ENCODE measurements at places on chromosomes 2 and 18.

- peak; percentile 82 for DNase-seq
Measured at GRCh38 chr2:214076527-214076926, 334.3 kb upstream of the VWC2L start.

DNA sequence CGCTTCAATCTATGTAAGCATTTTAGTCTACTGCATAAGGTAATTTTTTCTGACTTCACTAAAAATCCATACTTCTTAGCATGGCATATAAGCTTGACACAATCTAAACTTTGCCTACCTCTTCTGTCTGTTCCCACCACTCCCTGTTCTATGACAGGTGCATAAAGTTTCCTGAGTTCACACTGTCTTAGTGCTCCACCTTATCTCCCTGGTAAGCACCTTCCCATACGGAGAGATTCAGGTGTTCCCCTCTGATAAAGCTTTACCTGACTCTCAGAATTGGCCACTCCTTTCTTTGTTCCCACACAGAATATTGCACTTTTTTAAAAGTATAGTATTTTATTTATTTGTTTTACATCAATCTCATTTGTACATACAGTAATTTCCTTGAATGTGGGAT is 16.8 kb upstream of the ITGA4 start:
- no peak for DNase-seq

DNA sequence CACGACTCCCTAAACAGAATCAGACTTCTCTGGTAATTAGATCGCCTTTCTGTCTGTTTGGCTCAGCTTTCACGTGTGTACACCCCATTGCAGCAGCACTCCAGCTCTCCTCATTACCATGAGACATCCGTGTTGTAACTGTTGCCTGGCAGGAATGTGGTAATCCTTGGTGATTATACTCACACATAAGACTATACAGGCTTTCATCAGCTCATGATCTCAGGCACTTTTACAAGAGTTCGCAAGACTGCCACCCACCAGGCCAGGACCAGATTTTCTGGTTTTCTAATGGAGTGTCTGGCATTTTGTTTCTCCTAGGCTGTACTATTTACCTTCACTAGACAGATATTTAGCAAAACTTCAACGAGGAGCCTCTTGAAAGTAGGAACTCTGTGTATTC is 50.2 kb downstream of the ACVR1 start:
- no peak for DNase-seq

DNA sequence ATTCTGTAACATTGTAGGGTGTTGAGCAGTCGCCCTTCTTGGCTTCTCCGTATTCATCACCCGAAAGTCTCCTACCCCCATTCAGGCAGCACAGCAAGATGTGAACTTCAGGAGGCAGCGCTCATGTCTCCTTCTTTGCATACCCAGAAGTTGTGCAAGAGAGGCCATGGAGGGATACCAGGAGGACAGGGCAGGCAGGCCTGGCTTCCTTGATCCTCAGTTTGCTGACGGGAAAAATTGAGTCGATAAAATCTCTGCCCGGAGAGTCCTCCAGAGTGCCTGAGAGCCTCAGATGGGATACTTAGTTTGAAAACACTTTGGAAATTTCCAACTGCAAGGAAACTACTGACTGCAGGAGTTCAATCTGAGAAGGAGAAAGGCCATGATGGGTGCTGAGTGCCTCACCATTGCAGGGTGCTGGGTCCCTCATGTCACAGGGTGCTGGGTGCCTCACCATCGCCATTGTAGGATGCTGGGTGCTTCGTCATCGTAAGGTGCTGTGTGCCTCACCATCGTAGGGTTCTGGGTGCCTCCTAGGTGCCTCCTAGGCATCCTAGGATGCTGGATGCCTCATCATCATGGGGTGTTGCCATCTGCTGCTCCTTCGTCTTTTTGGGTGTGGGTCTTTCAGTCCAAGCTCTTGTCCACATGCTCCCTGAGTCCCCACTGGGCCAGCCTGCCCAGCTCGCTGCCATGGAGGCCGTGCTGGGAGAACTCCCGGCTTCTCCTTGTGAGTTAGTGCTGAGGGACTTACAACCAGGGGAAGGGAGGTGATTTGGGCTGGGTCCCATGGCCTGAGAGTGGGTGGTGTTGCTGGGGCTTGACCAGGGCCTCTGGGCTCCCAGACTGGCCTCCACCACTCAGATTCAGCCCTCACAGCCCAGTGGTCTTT is 162.4 kb downstream of the DDX1 start:
- DNase-seq = no peak

DNA sequence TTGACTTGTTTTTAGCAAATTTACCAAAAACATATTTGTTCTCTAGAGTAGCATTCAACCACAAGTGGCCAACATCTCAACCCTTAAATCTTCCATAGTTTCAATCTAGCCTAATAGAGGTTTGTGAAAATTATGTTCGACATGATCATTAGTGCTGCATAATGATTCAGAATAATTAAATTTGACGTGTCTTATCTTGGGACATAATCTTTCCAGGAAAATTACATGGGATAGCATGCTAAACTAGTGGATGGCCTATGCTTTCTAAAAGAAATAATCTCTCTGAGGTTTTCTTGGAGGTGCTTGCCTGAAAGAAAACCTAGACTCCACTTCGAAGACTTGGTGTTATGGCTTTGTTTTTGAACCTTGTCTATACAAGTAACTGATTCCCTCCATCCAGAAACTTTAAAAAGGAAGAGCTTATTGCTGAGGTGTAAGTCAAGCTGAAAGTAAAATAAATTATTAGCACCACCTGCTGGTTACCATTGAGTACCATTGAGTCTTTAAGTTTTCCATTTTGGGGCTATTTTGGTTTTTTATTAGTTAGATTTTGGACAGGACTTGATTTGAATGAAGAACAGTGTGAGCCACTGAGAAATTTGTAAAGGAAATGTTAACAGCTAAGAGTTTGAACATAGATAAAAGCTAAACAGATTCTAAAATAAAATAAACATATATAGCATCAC is 32.7 kb downstream of the COX7A2L start:
- peak; percentile 25 for DNase-seq

DNA sequence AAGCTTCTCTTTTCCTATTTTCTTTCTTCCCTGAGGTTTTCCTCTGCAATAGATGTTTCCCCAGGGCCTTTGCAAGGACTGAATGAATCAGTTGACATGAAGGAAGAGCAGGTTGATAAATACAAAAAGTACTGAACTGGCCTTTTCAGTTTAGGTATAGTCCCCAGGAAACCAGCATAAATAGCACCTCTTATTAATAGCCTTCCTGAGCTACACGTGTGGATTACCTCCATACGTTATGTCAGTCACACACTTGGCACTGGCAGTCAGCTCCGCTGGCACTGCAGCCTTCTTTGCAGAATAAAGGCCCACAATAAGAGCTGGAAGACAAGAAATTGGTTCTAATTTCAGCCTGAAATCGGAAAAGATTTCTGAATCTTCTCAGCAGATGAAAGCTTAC is 60.7 kb downstream of the KCTD18 start:
- no peak for DNase-seq

GRCh38 chr18:27797484-27797883 is 379.4 kb downstream of the CDH2 start:
- DNase-seq = no peak

- DNase-seq = no peak
Measured at GRCh38 chr2:10172033-10172871, 49.7 kb downstream of the RRM2 start.

DNA sequence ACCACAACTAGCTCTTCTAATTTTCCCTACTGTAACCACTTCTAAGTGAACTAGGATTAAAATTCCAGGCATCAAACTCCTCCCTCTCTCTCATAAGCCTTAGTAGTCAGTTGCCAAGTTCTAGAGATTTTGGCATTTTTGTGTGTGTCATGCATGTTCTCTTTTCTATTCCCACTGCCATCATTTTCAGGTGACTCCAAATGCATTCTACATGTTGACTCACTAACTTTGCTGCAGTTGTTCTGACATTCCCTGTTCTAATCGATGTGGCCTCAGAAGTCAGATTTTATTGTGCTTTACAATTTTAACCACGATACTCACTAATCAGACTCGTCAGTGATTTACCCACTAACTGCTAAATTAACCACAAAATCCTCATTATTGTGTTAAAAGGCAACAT is 13.3 kb downstream of the DSC1 start:
- no peak for DNase-seq

- DNase-seq = no peak
Measured at GRCh38 chr2:45070113-45070652, 60.9 kb upstream of the SIX2 start.

DNA sequence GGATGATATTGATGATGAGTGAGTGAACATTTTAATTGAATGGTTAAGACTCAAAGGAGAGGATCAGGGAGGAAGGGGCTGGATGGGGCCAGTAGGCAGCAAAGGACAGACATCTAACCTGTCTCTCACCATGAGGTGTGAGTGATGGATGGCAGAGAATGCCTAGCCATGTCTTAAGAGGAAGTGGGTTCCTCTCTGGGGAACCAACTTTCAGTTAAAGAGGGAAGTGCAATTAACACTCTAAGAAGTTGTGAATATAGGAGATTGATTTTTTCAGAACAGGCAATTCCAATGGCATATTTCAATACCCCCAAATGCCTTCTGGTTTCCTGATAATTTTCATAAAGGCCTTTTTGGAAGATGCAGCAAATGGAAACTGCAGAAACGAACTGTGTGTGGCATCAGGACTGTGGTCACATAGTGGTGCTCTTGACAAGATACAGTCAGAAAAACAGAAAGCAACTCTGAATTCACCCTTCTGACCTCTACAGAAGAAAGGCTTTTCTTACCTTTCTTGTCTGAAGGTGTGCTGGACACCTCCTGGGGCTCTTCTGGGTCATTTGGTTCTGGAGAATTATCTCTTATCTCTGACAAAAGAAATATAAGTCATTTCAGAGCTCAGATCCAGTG is 10.2 kb downstream of the SP110 start:
- no peak for DNase-seq

DNA sequence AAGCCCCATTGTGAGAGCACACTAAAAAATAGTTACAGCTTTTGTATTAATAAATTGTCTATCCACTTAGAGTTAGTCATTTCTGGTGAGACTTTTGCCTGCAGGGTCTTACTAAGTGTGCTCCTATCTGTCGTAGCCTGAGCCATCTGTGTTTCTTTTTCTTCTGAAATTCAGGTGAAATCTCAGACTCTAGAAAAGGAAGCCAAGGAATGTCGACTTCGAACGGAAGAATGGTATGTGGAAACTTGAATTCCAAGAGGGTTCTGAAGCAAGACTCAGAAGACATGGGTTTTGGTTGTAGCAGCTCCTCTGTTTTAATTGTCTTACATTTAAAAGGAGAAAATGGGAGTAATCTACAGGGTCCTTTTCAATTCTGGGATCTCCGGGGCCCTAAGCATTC is 70.0 kb upstream of the STON1 start:
- DNase-seq = no peak

GRCh38 chr2:53751728-53752127 is 15.9 kb upstream of the CHAC2 start:
- DNase-seq = peak; percentile 66

DNA sequence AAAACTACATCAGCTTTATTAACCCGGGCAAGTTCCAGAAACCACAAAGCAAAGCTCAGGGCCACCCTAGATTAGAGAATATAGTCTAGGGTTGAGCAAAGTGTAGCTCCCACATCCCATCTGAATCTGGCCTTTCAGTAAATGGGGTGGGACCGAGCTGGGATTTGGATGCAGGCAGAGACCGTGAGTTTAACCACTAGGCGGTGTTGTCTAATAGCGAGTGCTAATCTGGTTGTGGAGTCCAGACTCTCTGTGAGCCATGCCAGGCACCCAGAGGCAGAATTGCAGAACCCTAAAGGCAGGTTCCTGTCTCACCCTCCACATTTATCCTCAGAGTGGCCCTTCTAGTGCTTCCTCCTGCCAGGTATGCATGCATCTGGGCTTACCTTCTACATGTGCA is 435.9 kb downstream of the TSN start:
- DNase-seq = peak; percentile 15

- no peak for DNase-seq
Measured at GRCh38 chr2:41764919-41765318, 282.9 kb upstream of the PKDCC start.

GRCh38 chr2:68292108-68292710 is 27.5 kb downstream of the CNRIP1 start:
- DNase-seq = peak; percentile 32

DNA sequence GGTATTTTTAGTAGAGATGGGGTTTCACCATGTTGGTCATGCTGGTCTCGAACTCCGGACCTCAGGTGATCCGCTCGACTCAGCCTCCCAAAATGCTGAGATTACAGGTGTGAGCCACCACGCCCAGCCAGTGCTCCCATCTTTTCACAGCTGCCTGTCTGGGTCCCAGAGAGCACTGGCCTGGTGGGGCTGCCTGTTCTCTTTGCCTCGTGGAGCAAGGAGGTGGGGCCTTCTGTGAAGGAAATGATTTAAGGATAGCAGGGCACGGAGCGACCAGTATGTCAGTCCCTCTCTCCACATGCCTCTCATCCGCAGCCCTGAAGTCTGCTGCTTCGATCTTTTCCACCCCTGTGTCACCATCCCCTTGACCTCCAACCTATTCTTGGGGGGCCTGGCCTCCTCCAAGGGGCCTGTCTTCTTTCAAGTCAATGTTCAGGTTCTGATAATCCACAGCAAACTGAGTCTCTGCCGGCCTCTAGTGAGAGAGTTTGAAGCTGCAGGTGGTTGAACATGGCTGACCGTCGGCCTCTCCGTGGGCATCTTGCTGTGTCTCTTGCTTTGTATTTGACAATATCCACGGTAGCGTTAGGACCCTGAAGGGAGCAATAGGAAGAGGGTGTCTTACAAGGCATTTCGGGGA is 28.2 kb upstream of the GIGYF2 start:
- DNase-seq = no peak

- DNase-seq = peak; percentile 53
Measured at GRCh38 chr2:195622966-195623365, 34.1 kb upstream of the SLC39A10 start.

- DNase-seq = no peak
Measured at GRCh38 chr2:177271981-177272666, 7.6 kb upstream of the NFE2L2 start.

DNA sequence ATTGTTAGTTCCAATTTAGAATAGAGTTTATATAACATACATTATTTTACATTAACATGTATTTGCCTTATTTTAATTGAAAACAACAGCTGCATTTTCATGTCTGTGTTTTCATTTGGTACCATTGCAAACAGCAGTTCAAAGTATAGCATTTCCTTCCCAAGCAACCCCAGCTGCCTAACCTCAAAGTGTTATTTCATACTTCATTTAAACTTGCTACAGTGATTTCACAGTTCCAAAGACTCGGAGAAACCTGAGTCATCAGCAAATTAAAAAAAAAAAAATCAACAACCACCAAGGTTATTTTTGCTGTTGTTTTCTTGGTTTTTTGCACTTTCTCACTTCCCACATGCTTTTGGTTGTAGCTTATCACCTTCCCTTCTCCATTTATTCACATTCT is 236.5 kb upstream of the SPHKAP start:
- peak; percentile 22 for DNase-seq

Data from M059J (cell line).